Stimulated activated CD8-positive, alpha-beta memory T cell treated with anti-CD3 and anti-CD28 coated beads, Interleukin-4, amount 100 ng/mL, for 4 hours (primary cell): ENCODE measurements at places on chromosomes 16 and 17.

GRCh38 chr16:25488435-25488834 lies 203.3 kb upstream of the HS3ST4 start:
- no peak for DNase-seq

GRCh38 chr17:7632492-7632894 lies 2.6 kb downstream of the SHBG start:
- DNase-seq = no peak

DNA sequence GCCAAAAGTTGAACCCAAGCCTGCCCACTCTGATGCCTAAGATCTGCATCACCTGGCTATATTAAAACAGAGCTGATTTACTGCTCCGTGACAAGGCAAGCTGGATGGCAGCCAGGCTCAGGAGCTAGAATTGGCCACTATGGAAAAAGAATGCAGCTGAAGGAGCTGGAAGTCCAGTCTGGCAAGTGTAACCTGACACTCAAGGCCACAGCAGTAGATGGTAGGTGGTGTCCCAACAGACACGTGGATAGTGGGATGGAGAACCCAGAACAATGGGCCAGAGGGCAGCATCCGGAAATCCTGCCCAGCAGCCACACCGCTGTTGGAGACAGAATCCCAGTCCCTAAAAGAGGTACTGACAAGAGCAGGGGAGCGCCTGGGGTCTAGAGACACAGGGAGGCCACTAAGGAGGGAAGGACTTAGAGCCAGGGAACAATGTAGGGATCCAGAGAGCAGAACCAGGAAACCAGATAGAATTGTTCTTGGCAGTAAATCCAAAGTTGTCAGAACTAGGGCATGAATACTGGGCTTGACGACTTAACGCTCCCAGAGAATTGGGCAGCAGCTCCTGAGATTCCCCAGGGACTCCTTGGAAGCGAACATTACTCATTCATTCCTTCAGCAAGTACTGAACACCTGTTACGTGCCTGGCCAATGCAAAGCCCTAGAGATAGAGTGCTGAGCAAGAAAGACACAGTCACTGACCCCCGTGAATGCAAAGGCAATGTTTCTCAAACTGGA lies 85.7 kb downstream of the CDYL2 start:
- no peak for DNase-seq

DNA sequence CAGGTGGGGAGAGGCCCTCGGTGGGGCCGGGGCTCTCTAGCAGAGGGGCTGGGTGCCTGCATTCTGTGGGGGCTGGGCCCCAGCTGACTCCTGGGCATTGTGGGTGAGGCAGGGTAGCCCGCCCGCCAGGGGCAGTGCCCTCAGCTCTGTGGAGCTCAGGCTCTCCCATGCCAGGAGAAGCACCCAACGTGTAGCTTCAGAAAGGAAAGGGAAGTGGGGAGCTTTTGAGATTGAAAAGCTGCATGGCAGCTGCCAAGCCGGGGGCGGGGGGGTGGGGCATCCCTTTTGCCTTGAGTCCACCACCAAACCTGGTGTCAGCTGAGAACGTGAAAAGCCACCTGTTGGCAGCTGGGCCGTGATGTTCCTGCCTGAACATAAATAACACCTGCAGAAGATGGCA lies 192.1 kb upstream of the CIBAR2 start:
- DNase-seq = no peak
